Heart left ventricle (tissue), 16 donors: ENCODE measurements at places on chromosomes 12 and 14. TPM values are rescaled to one million over a fixed set of nuclear protein-coding genes. Genes with fewer than 3 reads are reported as not detected.

RNASE7 gene
- not detected for total RNA-seq

SLC41A2 gene
- 12.2 TPM for total RNA-seq

DNA sequence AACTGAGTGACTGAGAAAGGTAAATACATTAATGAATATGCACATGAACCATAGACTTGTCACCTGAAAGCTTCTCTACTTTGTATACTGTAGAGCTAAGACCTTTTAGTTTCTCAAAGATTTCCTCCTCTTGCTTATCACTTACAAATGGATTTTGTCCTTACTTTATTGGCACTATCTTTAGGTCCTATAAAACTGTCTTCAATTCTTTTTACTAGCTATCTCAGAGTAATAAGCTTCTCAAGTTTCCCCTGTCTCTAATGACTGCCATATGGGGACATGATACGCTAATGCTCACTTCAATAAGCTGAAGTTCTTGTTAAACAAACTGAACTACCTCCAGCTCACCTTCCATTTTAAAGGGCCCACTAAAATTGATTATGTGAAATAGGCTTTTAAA, 468.2 kb upstream of the CCDC196 start:
- H3K27me3 ChIP-seq = no peaks in the 10 kb centered on the region
- DNase-seq = no peak
- H3K27ac ChIP-seq = no peak overlapping the region
- no peak overlapping the region for H3K4me3 ChIP-seq
- no peaks in the 10 kb centered on the region for H3K4me1 ChIP-seq

RAD51AP1 gene
- total RNA-seq = 1.9 TPM

GRCh38 chr14:51398898-51399297, 158.9 kb downstream of the TMX1 start:
- H3K4me3 ChIP-seq = no peak overlapping the region
- H3K27ac ChIP-seq = no peak overlapping the region
- peaks cover 29% of the 10 kb centered on the region for H3K4me1 ChIP-seq
- no peaks in the 10 kb centered on the region for H3K36me3 ChIP-seq

DNA sequence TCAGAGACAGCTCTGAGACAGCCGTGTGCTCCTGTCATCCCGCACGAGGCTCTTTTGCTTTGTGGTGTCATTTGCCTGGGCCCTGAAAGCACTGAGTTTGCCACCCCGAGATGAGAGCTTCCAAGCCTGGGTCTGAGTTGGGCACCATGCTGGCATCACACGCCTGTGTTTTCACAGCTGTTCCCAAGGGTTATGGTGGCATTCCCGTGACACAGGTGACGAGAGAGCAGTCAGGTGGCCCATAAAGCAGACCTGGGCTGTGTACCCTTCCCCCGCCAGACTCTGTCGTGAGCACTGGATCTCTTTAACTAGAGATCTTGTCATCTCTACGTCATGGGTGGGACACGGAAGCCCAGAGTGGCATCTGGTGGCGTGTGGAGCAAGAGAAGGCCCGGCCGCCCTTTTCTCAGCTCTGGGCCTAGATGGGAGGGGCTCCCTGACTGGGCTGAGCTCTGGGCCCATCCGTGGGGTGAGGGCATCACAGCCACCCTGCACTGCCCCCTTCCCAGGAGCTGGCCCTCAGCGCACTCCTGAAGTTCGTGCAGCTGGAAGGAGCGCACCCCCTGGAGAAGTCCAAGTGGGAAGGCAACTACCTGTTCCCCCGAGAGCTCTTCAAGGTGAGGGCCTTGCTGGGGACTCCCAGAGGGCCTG, 2.6 kb downstream of the NOC4L start:
- H3K27me3 ChIP-seq = no peaks in the 10 kb centered on the region
- peak; percentile 20 for DNase-seq
- H3K4me1 ChIP-seq = peaks cover 28% of the 10 kb centered on the region
- H3K27ac ChIP-seq = no peak overlapping the region
- peaks cover 23% of the 10 kb centered on the region for H3K36me3 ChIP-seq
- H3K4me3 ChIP-seq = no peak overlapping the region

- H3K27ac ChIP-seq = no peak overlapping the region
- no peak for DNase-seq
- H3K4me3 ChIP-seq = no peak overlapping the region
- no peaks in the 10 kb centered on the region for H3K27me3 ChIP-seq
- H3K4me1 ChIP-seq = no peaks in the 10 kb centered on the region
Observed at GRCh38 chr14:76227450-76228050, 75.8 kb downstream of the GPATCH2L start.

DNA sequence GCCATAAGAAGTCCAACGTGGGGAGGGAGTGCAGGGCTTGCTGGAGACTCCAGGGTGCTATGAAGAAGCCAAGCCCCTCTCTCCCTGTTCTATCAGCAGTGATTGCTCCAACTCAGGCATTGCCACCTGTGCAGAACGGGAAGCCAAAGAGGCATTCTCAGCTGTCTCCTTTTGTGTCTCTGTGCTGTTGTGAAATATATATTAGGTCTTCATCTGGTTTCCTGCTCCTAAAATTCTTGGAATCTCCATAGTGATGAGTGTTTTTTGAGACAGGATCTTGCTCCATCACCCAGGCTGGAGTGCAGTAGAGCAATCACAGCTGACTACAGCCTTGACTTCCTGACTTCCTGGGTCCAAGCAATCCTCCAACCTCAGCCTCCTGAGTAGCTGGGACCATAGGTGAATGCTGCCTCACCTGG, 51.2 kb upstream of the AEBP2 start:
- no peaks in the 10 kb centered on the region for H3K4me1 ChIP-seq
- H3K27ac ChIP-seq = no peak overlapping the region
- no peak for DNase-seq
- no peak overlapping the region for H3K4me3 ChIP-seq
- no peaks in the 10 kb centered on the region for H3K27me3 ChIP-seq

GRCh38 chr14:80403036-80403435, 191.7 kb upstream of the DIO2 start:
- no peak for DNase-seq
- H3K4me3 ChIP-seq = no peak overlapping the region
- no peaks in the 10 kb centered on the region for H3K36me3 ChIP-seq
- no peak overlapping the region for H3K27ac ChIP-seq
- no peaks in the 10 kb centered on the region for H3K27me3 ChIP-seq

TPH2 gene
- total RNA-seq = not detected

KRT79 gene
- total RNA-seq = not detected

IFI27L1 gene
- 30.8 TPM for total RNA-seq

GRCh38 chr14:63747846-63748245, 20.0 kb upstream of the SGPP1 start:
- no peak overlapping the region for H3K4me3 ChIP-seq
- H3K27me3 ChIP-seq = no peaks in the 10 kb centered on the region
- no peaks in the 10 kb centered on the region for H3K36me3 ChIP-seq
- H3K27ac ChIP-seq = no peak overlapping the region
- H3K4me1 ChIP-seq = no peaks in the 10 kb centered on the region
- no peak for DNase-seq

GRCh38 chr14:66395300-66395699, 90.9 kb upstream of the CCDC196 start:
- no peak overlapping the region for H3K4me3 ChIP-seq
- no peak overlapping the region for H3K27ac ChIP-seq
- H3K27me3 ChIP-seq = no peaks in the 10 kb centered on the region
- no peak for DNase-seq
- no peaks in the 10 kb centered on the region for H3K36me3 ChIP-seq
- no peaks in the 10 kb centered on the region for H3K4me1 ChIP-seq

FAIM2 gene
- total RNA-seq = 0.33 TPM

DNA sequence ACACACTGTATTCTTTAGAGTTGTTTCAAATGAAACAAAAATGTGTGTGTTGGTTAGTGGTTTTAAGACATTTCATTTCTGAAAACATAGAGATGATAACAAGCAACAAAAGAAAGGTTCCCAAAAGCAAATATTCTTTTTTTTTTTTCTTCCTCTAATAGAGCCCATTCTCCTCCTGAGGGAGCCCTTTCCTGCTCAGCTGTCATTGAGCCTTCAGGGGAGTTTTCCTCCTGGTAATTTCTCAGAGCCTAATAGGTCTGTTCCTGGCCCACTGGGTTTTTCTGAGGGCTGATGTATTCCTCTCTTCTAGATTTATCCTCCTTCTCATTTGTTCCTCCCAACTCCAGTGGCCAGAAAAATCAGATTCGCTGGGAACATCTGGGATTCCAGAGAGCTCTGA, 654.5 kb downstream of the NOVA1 start:
- H3K27ac ChIP-seq = no peak overlapping the region
- H3K4me1 ChIP-seq = no peaks in the 10 kb centered on the region
- no peak overlapping the region for H3K4me3 ChIP-seq
- no peaks in the 10 kb centered on the region for H3K27me3 ChIP-seq
- no peak for DNase-seq

TMEM179 gene
- not detected for total RNA-seq
